ENCODE measurements at places on chromosomes 3 and 15.

GRCh38 chr3:13338231-13338630 lies 81.9 kb downstream of the NUP210 start:
- no peak for DNase-seq

DNA sequence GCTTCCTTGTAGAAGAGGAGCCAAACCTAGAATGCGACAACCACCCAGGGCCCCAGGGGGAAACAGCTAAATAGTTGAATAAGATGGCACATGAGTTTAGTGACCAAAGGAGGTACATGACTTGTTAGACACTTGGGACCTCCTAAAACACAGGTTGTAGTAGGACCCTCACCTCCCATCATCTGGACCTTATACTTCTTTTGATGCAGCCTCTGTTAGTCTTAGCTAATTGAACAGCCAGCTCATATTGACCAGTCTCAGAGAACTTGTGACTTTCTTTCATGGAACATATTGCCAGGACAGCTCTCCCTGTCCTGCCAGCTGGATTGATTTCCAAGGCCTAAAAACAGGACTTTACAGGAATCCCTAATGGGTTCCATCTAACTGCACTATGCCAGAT lies 45.0 kb downstream of the SPSB4 start:
- DNase-seq: no peak

- DNase-seq: no peak
Observed at GRCh38 chr3:186319945-186320344, 42.1 kb downstream of the DGKG start.

GRCh38 chr3:140091143-140091542 lies 156.2 kb downstream of the CLSTN2 start:
- DNase-seq: no peak

- DNase-seq: no peak
Observed at GRCh38 chr3:149626671-149627070, 31.2 kb downstream of the WWTR1 start.

DNA sequence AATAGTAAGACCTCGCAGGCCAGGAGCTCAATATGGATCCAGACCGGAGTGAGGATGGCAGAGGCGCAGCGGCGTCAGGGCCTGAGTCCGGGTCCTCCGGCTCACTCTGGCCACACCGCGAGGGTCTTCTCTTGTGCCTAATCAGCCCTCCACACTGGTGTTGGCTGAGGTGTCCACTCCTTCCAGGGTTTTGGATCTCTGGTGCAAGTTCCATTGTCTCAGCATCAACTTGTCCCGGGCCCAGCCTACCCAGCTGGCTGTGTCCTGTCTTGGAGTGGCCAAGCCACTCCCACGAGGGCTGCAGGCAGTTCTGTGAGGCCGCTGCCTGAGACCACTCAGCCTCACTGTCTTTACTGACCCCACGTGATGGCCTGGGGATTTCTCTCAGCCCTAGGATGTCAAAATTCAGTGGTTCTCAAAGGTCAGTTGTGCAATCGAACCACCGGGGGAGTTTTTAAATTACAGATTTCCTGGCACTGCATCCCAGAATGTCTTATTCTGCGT lies 12.6 kb upstream of the GOLGA6L7 start:
- DNase-seq: no peak

DNA sequence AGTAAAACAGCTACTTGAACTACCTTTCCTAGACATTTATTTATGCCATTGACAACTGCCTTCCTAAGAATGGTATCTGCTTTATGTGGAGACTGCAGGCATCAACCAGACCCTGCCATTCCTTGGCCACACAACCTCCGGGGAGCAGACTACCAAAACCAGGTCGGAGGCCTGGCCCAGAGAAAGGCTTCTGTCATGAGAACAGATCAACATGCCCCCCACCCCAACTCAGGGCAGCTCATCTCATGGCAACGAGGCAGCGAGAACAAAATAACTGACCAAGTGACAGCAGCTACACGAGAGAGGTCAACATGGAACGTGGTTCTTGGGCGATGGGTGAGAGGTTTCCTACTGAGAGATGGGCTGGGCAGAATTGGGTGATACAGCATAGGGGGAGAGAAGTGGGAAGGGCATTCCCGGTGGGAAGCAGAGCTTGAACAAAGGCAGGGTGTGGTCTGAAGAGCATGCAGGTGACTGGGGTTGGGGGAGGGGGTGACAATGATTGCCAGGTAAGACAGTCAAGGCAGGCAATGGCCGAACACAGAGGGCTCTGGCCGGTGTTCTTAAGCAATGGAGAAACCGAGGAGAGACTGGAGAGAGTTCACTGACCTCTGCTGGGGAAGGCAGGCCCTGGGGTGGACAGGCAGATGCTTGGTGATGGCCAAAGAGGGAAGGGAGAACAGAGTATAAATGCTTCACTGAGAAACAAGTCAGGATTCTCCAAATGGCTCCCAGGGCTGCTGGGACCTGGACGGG lies 33.9 kb downstream of the CCDC12 start:
- DNase-seq: no peak

DNA sequence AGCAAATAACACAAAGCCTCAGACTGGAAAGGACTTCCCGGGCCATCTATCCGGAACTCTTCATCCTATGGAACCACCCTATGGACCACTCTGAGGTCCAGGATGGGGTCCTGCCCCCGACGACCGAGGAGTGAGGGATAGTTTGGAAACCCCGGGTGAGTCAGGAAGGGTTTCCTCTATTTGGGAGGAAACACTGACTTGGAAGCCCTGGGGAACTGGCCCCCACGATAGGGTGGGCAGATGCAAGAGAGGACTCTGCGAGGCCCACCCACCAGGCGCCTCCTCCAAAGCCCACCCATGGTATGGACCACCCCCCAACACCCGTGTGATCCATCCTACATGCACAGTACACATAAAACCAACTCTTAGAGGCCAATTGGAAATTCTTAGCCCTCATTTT lies 69.4 kb downstream of the CPN2 start:
- no peak for DNase-seq

- DNase-seq: no peak
Observed at GRCh38 chr15:51576286-51576850, 46.2 kb downstream of the DMXL2 start.

DNA sequence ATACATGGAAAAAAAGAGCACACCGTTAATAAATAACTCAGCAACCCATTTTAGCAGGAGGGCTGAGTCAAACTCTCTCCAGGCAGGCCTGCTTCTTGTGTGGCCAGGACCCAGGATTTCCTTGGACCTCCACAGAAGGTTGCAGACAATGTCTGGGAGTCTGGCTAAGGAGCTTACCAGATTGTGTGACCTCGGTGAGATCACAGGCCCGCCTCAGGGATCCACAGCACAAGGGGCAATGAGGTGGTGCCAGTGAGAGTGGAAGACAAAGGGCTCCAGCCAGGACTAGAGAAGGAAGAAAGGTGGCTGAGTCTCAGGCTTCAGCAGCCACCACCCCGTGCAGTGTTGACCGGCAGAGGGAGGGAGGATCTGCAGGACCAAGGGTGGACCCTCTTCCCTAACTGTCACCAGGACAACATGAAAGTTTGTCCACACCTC lies 32.2 kb upstream of the SEC22A start:
- DNase-seq: no peak

- DNase-seq: peak; percentile 89
Observed at GRCh38 chr3:183664913-183665381, 29.5 kb downstream of the KLHL24 start.

DNA sequence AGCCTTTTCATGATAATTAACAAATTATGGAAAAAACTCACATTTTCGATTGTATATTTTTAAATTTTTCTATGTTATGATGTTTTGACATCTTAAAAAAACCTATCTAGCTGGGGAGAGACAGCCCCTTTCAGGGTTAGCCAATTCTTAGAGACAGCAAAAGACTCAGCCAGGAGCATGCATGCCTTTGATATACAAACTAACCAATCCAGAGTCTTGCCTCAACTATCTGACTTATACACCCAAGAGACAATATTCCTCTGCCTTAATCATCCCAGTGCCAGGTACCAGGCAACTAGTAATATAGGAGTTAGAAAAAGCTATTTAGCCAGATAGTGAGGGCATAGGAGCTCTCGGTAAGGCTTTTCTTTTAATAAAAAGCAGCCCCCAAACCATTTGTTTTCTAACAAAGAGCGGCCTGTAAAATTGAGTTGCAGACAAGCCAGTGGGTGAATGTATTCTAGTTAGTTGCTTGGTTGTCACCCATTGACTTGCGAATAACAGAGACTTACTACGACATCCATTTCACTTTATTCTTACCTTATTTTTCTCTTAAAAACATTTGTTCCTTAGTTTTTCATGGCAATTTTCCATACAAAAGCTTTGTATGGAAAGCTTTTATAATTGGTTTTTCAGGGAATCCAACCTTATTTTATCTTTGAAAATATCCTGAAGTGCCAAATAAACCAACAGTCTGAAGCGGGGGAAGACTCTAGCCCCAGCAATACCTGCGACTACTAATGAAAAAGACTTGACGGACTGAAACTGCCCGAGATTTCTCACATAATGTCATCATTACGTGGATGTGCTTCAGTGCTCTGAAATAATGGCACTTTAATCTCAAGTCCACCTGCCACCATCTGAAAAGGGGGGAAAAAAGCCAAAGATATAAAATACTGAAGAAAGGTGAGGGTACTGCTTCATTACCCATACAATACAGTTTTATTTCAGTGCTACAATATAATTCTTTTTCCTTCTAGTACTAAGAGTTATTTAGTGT lies 64.6 kb upstream of the ATP2C1 start:
- no peak for DNase-seq
